ENCODE measurements at places on chromosomes 11 and 22.

GRCh38 chr11:65363770-65364169 is 9.2 kb downstream of the TIGD3 start:
- no peak for DNase-seq

- DNase-seq, result peak; percentile 47
Measured at GRCh38 chr22:41526830-41527799, 17.2 kb downstream of the POLR3H start.

DNA sequence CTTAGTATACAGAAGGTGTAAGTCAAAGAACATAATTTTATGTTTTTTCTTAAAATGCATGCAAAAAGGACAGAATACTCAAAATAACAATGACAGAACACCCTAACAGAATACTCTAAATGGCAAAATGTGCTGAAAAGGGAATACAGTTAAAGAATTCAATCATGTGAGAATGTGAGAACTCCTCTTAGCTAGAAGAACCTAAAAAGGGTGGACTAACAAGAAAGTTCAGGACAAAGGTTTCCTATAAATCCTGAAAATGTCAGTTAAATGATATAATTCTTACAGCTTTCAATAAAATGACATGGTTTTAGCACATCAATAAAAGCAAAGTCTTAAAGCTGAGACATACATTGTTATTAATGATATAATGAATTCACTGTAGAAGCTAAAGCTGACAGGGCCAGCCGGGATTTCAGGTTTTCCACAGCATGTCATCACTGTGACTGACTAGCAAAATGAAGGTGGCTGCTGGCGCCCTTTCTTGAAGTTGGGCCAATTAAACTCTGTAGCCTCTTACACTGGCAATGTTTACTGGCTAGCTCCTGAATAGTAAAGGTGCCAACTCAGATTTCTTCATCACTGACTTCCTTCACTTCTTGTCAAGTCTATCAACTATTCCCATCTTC is 244.4 kb downstream of the TTC28 start:
- no peak for DNase-seq

GRCh38 chr11:3971756-3972404 is 116.4 kb downstream of the STIM1 start:
- DNase-seq, result no peak

DNA sequence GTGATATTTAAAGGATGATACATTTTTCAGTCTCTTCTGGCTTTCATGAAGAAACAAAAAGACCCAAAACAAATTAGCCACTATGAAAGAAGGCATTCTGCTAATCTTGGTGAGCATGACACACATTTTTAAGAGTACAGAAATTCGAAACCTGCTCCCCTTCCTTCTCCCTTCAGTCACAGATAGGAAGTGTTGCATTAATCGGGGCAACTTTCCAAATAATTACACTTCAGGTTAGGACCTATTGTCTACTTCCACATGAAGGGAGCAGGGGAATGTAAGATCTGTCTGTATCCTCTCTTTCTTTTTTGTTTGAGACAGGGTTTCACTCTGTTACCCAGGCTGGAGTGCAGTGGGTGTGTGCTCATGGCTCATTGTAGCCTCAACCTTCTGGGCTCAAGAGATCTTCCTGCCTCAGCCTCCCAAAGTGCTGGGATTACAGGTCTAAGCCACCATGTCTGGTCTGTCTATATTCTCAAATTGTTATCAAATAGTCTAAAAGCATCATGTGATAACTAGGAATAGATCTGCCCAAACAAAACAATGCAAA is 45.8 kb downstream of the NCAM1 start:
- DNase-seq, result peak; percentile 62

DNA sequence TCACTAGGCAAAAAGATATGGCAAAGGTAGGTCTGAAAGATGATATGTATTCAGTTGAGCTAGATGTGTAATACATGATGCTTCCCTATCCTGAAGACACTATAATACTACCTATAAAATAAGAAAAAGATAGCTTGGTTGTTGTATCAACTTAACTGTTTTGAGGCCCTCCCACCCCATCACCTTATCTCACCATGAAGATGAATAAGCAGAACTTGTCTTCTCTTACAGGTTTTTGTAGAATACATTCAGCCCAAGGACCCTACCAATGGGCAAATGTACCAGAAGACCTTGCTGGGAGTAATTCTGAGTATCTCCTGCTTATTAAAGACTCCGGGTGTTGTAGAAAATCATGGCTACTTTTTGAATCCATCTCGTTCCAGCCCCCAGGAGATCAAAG is 13.9 kb downstream of the UBE4A start:
- no peak for DNase-seq

DNA sequence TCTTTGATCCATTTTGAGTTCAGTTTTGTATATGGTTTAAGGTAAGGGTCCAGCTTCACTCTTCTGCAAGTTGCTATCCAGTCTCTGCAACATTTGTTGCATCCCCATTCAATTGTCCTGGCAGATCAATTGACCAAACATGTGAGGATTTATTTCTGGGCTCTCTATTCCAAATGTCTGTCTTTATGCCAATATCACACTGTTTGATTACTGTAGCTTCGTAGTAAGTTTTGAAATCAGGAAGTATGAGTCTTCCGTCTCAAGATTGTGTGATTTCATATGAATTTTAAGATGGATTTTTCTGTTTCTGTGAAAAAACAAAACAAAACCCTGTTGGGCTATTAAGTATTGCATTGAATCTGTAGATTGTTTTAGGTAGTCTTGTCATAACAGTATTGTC is 17.0 kb downstream of the APLP2 start:
- no peak for DNase-seq

DNA sequence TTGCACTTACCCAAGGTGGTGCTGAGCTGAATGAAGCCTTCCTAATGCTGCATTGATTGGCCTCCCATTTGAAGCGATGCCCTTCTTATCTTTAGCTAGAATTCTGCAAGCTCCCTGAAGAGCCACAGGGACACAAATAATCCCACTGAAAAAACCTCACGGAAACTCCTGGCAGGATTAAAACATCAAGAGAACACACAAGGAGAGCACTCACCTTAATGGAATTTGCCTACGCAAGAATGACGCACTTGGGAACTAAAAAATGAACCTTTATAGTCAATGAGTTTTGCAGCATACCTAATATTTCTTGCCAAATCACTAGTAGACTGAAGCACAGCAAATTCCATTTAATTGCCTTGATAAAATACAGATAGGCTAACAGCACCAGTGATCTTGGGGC is 232.8 kb upstream of the UBASH3B start:
- DNase-seq, result no peak

DNA sequence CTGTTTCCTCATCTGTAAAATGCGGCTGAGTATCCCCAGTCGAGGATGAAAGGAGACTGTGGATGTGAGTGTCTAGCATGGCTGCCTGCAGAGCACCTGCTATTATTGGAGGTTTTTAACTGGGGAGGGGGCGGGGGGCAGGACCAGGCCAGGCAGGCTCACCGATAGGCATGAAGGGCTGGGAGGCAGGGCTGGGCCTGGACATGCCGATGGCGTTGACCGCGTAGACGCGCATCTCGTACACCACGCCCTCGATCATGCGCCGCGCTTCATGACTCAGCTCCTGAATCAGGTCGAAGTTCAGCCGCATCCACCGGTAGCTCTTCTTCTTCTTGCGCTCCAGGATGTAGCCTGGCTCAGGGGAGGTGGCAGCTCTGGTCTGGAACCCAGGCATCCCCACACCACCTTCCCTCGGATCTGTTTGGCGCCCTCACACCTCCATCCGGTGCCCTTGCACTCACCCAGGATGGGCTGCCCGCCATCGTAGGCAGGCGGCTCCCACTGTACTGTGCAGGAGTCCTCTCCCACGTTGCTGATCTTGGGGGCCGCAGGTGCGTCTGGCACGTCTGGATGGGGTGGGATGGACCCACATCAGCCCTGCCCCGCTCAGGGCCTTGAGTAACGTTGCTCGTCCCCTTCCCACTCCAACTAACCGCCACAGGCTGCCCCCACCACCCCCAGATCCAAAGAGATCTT is 15.1 kb downstream of the MYBPC3 start:
- DNase-seq, result peak; percentile 8

- DNase-seq, result no peak
Measured at GRCh38 chr11:42271306-42271705, 811.9 kb upstream of the LRRC4C start.
